KG1 (cell line): ENCODE measurements at places on chromosomes 2 and 18.

DNA sequence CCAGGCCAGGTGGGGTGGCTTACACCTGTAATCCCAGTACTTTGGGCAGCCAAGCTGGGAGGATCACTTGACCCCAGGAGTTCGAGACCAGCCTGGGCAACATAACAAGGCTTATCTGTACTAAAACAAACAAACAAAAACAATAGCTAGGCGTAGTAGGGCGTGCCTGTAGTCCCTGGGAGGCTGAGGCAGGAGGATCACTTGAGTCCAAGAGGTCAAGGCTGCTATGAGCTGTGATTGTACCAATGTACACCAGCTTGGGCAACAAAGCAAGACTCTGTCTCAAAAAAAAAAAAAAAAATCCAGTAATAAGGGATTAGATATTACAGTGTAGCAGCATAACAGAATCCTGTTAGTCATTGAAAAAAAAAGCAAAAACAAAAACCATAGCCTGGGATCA lies 223.2 kb upstream of the FOSL2 start:
- no peak for DNase-seq

GRCh38 chr2:159710601-159711180 lies 1.6 kb upstream of the MARCHF7 start:
- no peak for DNase-seq

DNA sequence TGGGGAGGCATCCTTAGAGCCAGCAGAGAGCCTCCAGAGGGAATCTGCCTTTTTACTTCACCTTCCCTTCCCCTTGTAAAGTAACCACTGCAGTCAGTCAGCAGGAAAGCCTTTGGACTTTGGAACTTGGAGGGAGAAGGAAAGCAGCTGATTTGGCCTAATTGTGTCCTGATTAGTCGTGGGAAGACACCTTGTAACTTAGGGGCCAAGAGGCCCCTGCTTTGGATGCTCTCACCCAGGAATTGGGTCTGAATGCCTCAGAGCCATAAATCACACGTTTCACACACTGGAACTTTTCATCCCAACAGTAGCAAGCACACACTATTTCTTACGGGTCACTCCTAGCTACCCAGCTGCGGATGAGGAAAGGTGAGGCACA lies 81.0 kb upstream of the PPM1B start:
- DNase-seq = no peak

- no peak for DNase-seq
Measured at GRCh38 chr18:33699372-33699771, 121.4 kb downstream of the ASXL3 start.

- DNase-seq = no peak
Measured at GRCh38 chr18:73577365-73577764, 570.3 kb downstream of the FBXO15 start.

DNA sequence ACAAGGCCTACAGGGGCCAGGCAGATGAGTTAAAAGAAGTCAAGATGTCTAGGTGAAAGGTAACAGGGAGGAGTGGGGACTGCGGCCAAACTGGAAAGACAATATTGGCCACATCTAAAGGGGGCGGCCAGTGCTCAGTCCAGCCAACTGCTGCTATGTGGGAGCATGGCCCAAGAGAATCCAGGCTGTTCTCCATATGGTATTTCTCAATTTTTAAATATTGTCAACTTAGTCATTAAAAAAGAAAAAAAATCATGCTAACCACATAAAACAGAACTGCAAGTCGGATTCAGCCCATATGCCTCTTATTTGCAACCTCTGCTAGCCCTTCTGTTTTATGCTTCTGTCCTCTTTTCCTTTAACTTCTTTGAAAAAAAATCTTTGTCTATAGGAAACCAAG lies 14.8 kb downstream of the TRABD2A start:
- no peak for DNase-seq

DNA sequence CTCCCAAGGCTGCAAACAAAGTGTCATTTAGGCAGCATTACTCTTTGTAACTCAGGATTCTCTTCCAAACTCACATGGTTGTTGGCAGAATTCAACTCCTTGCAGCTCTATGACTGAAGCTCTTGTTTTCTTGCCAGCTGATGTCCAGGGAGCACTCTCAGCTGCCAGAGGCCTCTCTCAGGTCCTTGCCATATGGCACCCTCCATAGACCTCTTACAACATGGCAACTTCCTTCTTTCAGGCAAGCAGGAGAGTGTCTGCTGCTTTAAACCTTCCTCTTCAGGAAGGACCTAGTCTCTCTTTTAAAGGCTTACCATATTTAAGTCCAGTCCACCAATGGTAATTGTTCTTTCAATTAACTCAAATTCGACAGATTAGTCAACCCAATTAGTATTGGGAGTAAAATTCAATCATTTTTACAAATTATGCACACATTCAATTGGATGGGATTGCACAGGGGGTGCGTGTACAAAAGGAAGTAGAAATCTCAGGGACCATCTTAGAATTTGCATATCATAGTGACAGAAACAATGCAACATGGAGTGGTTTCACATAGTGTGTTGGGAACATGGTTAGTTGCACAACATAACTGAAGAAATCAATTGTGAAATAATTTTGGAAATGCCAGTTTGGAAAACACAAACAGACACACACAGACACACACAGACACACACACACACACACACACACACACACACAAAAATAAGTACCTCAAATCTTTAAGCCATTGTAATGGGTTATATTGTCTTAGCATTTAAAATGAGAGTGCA lies 893.5 kb upstream of the ZEB2 start:
- DNase-seq = no peak

GRCh38 chr2:112701052-112701451 lies 19.8 kb upstream of the NT5DC4 start:
- no peak for DNase-seq

- DNase-seq = no peak
Measured at GRCh38 chr2:165163761-165164160, 40.1 kb downstream of the SCN3A start.

DNA sequence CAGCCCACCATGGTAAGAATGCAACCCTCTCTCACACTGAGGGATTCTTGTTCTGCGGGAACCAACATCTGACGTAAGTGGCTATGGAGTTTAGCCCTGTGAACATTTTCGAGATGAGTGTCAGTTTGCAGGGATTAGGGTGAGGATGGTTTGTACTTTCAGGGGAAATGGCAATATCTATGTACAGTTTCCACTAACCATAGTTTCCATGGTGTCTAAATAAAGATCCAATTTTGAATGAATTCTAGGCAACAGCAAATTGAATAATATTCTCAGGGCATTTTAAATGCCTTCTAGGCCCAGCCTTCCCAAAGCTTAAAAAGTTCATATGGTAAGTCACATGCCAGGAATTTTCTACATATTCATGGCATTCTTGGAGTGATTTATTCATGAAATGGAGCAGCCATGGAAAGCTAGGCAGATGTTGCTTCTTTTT lies 105.4 kb upstream of the MMADHC start:
- DNase-seq = no peak

- DNase-seq = no peak
Measured at GRCh38 chr18:13103366-13103765, 112.2 kb downstream of the CEP192 start.

DNA sequence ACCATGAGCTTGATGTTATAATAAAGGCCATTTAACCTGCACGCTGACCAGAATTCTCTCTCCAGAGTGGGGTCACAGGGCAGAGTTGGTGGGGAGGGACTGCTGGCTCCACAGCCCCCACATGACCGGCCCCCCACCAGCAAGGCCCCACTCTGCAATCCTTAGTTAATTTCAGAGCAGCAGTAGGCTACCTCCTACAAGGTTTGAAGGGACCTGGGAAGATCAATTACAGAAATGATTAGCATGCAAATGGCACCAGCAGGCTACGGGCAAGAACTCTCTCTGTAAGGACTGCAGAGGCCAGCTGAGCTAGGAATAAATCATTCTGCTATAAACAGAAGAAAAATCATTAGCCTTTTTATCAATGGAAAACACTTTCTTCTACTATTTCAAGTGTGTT lies 135.3 kb downstream of the C1D start:
- DNase-seq = no peak

GRCh38 chr18:11514267-11514666 lies 95.1 kb upstream of the SLC35G4 start:
- DNase-seq = no peak
